ENCODE measurements at places on chromosomes 2 and 18. TPM values are rescaled to one million over a fixed set of nuclear protein-coding genes. Genes with fewer than 3 reads are reported as not detected.

- DNase-seq, result no peak
Observed at GRCh38 chr2:26172189-26172870, 558 bp upstream of the GAREM2 start.

DNA sequence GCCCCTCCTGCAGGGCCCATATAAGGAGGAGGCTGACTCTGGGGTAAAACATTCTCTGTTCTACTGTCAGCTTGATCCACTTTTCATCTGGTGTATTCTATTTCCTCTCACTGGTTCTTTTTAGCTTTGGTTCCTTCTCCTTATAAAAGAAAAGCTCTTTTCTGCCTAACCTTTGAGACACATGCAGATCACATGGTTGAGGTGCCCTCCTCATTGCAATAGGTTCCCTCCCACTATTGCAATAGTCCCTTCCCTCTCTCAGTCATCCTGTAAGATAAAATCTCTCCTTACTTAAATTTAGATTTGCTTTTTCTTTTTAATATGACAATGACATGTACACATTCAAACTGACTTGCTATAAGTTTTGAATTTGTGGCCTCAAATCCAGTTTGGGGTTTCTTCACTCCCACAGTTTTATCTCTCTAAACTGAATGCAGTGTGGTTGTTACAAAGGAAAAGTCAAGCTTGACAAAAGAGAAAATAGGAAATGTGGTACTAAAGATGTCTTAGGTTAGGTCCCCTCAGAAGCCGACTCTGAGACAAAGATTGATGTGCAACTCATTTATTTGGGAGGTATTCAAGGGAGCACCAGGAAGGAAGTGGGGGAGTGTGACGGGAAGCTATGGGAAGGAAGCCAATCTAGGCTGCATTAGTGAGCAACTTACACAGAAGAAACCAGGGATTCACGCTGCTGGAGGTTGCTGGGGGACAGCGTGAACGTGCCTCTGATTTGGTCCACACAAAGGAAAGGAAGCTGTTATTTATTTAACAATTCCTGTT lies 127.6 kb upstream of the LINC00305 start:
- no peak for DNase-seq

Gene FEV
- not detected for total RNA-seq

Gene CD8B
- total RNA-seq, result not detected

All from myocyte (in vitro differentiated cells).